ENCODE measurements at places on chromosomes 16 and 17.

- DNase-seq, result no peak
Measured at GRCh38 chr16:54508351-54508750, 221.8 kb upstream of the IRX3 start.

DNA sequence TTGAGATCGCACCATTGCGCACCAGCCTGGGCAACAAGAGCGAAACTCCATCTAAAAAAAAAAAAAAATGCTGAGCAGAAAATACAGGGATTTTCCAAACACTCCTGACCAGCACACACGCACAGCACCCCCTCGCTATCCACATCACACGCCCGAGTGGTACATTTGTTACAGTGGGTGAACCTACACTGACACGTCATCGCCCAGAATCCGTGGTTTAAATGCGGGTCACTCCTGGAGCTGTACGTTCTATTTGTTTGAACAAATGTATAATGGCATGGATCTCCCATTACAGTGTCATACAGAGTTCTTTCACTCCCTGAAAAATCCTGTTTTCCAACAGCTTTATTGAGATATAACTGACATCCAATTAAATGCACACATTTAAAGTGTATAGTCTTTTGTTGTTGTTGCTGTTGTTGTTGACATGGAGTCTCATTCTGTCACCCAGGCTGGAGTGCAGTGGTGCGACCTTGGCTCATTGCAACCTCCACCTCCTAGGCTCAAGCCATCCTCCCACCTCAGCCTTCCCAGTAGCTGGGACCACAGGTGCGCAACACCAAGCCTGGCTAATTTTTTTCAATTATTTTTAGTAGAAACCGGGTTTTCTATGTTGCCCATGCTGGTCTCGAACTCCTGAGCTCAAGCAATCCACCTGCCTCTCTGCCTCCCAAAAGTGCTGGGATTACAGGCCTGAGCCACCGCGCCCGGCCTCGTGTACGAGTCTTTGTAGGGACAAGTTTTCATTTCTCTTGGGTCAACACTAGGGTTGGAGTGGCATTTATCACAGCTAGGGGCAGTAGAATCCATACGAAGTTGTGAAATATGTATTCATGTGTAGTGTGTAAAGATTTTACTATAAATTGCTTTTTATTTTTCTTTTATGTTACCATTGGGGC, 4.4 kb upstream of the CARHSP1 start:
- DNase-seq, result no peak

GRCh38 chr17:8224891-8225812, 14.8 kb upstream of the AURKB start:
- DNase-seq, result no peak

DNA sequence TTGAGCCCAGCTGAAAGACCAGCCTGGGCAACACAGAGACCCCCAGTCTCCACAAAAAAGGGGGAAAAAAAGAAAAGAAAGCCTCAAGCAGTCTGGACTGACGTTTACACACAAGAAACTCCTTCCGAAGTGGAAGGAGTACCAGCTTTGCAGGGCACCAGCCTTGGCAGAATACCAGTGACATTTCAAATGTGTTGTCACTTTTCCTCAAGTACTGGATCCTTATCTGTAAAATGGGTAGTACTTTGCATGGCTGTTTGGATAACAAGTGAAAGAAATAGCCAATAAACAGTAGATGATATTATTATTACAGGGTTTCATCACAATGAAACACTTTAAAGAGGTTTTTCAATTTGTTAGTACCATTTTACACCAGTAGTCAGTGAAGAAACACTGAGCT, 14.2 kb downstream of the YWHAE start:
- no peak for DNase-seq

DNA sequence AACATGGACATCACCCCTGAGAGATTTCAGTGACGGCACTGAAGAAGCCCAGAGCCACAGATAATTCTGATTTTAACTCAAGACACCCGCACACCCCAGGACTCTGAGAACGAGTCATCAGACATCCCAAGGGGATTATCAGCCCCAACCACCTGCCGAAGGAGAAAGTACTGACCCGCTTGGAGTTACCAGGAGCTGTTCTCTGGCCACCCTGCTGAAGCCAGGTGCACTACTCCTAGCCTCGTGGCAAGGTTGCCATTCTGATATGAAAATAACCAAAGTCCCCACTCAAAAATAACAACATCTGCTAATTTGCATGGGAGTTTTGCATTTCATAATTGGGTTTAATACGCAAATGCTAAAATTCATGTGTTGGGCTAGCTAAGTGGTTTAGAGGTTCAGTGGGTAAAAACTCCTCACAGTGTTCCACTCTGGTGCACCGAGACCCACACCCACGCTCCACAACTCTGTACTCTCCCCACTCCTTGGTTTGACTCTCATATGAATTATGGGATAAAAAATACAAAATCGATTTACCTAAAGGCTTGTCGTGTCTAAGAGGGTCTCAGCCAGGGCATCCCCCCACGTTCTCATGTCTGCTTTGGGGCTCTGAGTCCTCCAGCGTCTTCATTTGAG, 143.0 kb upstream of the NOL11 start:
- no peak for DNase-seq

- DNase-seq, result no peak
Measured at GRCh38 chr16:78461087-78461486, 361.6 kb downstream of the WWOX start.

- no peak for DNase-seq
Measured at GRCh38 chr17:32020943-32021614, 13.9 kb downstream of the LRRC37B start.

- DNase-seq, result no peak
Measured at GRCh38 chr17:27944546-27945332, 51.6 kb upstream of the LYRM9 start.

DNA sequence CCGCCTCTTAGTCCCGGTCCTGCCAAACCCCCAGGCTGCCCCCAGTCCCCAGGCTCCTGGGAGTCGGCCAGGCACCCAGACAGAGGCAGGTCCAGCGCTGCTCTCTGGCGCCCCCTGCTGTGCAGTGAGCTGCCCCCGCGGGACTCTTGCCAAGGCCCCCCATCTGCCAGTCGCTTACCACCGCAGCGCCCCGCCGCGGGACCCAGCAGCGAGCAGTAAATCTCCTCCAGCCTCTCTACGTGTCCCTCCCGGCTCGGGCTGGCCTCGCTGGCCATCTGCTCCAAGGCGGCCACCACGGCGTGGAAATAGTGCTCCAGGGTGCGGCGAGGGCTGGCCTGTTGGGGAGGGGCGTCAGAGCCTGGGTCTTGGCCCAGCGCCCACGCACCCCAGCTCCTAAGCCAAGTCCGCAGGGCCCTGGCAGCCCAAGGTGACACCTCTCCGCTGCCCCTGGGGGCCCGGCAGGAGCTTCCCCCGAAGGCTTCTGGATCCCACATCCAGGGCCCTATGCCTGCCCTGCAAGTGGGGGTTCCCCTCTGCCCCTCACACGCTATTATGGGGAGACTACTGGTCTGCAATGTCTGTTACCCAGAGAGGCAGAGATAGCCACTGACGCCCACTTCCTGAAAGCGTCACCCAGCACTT, 33.7 kb upstream of the MFSD6L start:
- no peak for DNase-seq

GRCh38 chr17:7486181-7486580, 2.0 kb downstream of the POLR2A start:
- no peak for DNase-seq

GRCh38 chr16:11260596-11260966, 4.6 kb upstream of the SOCS1 start:
- DNase-seq, result no peak

DNA sequence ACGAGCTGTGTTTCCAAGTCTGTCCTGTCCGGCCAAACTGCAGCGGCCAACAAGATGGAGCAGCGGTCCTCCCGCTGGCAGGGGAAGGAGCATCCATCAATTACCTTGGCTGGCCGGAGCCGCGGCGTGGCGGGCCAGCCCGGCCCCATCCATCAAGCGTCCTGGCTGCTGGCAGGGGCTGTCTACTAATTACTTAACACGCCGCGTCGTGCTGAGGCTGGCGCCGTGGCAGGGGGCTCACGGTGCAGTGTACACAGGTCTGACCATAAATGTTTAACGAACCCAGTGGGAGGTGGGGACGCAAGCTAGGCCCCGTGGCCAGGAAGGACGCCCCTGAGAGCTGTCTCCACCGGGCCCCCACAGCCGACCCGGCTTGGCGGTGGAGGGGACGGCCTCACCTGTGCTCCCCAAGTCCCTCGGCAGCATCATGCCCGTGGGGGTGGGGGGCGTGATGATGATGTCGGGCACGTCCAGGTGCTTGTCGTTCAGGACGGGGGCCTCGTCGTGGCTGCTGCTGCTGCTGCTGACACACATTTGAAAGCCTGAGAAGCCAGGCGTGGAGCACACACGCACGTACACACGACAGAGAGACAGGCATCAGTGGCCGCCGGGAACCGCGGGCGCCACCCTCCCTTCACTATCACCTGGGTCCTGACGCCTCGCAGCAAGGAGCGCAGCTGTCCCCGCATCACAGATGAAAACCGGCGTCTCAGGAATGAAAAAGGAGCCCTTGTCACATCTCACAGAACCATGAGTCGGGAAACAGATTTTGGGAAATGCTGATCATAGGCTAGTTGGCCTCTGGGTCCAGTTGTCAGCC, 21.2 kb upstream of the GINS2 start:
- DNase-seq, result no peak

DNA sequence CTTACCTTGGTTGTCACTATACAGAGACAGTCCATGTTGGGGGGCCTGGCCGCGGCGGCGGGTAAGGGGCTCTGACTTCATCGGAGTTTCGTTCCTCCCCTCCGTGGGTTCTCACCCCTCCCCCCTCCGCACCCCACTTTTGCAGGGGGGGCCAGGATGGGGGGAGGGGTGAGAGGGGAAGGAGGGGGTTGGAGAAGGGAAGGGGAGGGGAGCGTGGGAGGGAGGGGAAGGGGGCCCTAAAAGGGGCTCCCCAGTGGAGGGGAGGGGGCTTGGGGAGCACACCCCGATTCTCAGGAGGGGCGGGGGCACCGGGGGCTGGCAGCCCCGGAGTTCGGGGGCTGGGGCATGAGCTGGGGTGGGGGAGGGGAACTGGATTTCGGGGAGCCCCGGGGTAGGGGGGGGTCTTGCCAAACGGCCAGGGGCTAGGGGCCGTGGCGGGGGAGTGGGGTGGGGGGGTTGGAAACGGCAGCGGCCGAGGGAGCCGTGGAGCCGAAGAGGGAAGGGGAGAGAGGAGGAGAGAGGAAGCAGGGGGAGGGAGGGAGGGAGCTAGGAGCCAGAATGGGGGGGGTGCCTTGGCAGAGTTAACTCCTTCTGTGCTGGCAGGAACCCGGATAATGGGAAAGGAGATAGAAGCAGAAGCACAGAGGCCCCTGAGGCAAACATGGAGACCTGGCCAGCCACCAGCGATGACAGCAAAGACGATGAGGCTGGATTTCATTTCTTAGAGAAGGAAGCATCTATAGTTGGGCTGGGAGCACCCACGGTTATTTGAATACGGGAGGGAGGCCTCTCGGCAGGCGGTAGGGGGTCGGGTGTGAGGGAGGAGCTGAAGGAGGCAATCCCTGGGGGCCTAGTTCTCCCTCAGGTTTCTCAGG, 2.3 kb downstream of the DLG4 start:
- no peak for DNase-seq

DNA sequence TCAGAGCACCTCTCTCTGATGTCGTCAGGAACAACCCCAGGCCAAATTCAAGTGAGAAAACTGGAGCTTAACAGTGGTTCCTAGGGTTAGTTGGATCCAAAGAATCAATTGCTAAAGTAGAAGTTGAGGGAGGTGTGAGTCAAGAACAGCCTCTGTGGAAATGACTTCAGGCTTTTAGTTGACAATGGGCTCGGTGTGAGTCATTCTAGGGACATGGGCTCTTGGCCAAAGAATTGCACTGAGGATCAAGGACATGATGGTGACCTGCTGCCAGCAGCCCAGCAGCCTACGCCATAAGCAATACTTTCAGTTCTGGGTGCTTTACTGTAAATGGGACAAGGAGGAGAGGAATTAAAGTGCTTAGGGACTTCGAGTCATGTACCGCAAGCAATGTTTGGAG, 32.1 kb upstream of the SMURF2 start:
- no peak for DNase-seq

GRCh38 chr17:29760279-29761039, 137.7 kb upstream of the CORO6 start:
- DNase-seq, result peak; percentile 35

- no peak for DNase-seq
Measured at GRCh38 chr16:25370541-25370940, 112.9 kb upstream of the ZKSCAN2 start.

- DNase-seq, result no peak
Measured at GRCh38 chr17:44266402-44267164, 1.4 kb downstream of the SLC4A1 start.

DNA sequence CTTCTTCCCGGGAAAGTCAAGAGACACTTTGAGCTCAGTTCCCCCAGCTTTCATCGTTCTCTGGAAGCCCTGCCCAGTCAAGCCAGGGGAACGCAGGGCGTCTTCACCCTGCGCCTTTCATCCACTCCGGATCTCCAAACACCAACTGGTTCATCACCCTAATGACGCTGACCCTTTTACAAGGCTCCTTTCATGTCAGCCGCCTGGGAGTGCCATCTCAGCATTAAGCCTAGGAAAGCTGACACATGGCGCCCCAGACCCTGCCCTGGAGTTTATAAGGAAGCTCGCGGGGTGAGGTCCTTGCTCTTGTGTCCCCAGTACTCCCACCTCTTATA, 594 bp upstream of the DNAJC7 start:
- no peak for DNase-seq

GRCh38 chr17:49407086-49407485, 7.6 kb downstream of the PHB1 start:
- no peak for DNase-seq

- DNase-seq, result no peak
Measured at GRCh38 chr17:40978575-40979151, 5.5 kb downstream of the KRT40 start.

DNA sequence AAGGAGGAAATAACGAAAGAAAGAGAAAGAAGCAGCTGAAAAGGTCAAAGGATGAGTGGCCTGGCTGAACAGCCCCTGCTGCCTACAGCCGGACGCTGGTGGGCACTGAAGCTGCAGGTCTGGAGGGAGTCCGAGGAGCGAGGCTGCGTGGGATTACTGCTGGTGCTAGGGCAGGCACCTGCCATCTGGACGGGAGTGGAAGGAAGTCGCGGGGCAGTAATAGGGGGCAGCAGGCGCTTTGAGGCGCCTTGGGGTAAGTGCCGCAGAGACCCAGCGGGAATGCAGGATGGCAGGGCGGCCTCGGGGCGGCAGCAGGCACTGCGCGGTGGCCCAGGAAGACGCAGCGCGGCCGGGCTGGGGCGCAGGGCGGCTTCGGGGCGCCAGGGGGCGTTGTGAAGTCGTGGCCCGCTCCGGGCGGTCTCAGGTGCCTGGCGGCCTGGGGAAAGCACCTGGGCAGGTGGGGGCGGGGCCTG, 303 bp upstream of the SCNN1G start:
- peak; percentile 41 for DNase-seq

- DNase-seq, result peak; percentile 48
Measured at GRCh38 chr17:39209317-39210092, 9.4 kb downstream of the RPL19 start.

DNA sequence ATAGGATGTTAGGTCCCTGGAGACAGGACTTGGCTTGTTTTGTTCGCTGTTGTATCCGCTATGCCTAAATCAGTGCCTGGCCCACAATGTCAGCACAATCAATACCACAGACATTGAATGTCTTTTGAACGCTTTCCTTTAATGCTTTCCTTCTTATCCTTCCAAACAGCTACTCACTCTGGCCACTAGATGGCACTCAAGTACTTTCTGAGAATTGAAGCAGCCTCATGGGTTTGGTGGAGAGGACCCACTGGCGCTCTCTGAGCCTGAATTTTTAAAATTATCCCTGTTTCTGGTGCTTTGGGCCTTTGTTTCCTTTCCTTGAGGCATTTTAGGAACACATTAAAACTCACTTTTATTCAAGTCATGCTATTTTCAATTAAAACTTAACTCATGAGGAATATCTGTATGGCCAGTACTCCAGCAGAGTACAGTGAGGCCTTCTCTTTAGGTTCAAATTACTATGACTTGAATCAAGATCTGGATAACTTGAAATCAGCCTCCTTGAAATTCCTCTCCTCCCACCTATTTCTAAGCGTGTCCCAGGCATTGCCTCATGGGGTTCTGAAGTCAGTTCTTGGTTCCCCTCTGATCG, 3.2 kb upstream of the NLRP1 start:
- peak; percentile 22 for DNase-seq
